ENCODE measurements at places on chromosomes 16 and 17.

GRCh38 chr16:89616623-89617022, 3.2 kb downstream of the DPEP1 start:
- DNase-seq: no peak

- DNase-seq: no peak
Measured at GRCh38 chr17:61908292-61909037, 19.3 kb downstream of the INTS2 start.

DNA sequence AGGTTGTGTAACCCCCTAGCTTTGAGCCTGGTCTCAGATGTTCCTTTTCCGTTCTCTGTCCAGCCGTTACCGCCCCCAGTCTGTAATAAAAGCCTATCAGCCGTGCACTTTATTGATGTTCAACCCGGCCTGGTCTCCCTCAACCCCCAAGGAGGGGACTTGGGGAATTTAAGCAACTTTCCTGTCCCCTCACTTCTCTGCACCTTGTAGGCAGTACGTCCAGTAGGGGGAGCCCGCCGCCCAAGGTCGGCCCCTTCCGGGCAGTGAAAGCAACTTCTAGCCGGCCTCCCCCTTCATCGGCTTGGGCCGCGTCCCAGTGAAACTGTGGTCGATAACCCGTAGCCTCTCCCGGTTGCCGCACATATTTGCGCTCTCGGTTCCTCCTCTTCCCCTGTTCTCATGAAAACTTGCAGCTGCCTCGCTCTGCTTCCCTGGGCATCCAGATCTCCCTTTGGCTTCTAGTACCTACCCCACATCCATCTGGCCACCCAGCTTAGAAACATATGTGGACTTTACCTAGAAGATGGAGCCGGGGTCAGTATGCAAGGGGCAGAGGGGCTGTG, 7.9 kb downstream of the PNPO start:
- peak; percentile 60 for DNase-seq

- no peak for DNase-seq
Measured at GRCh38 chr16:9885467-9885866, 296.8 kb downstream of the GRIN2A start.

DNA sequence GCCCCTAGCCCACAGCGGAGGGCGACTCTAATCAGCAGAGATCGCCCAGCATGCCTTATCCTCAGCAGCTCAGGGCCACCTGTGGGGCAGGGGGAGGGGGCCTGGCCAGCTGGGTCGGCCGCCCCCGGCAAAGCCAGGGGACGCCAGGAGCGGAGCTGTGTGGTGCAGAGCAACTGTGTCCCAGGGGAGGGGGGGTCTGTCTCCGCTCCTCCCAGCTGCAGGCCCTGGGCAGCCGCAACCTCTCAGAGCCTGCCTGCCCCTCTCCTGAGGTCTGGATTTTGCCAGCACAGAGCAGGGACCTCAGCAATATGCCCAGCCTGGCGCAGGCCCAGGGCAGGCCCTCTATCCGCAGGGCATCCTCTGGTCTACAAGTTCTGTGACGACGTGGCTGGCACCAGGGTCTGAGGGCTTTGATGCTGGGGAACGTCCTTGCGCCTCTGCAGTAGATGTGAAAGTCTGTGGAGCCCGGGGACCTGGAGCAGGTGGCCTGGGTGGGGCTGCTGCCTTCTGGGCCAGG, 36.5 kb upstream of the SLC38A10 start:
- no peak for DNase-seq

GRCh38 chr16:23391381-23392222, 61.4 kb downstream of the COG7 start:
- no peak for DNase-seq

GRCh38 chr17:79629548-79630049, 18.7 kb upstream of the RBFOX3 start:
- DNase-seq: no peak

DNA sequence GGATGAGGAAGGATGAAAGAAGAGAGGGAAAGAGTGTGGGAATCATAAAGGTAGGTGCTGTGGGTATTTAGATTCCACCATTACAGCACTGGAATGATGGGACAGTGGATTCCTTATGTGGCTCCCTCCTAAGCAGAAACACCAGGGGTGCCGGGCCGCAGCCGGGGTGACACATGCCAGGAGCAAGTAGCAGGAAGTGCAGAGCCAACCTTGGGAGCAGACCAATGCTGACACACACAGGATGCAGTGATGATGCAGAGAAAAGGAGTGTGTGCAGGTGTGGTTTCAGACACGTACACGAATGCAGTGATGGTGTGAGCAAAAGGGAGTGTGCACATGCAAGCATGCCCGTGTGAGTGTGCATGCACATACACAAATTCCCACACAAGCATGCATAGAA, 338.0 kb downstream of the SLC39A11 start:
- DNase-seq: no peak

GRCh38 chr17:45852535-45853297, 8.0 kb downstream of the SPPL2C start:
- DNase-seq: peak; percentile 55

DNA sequence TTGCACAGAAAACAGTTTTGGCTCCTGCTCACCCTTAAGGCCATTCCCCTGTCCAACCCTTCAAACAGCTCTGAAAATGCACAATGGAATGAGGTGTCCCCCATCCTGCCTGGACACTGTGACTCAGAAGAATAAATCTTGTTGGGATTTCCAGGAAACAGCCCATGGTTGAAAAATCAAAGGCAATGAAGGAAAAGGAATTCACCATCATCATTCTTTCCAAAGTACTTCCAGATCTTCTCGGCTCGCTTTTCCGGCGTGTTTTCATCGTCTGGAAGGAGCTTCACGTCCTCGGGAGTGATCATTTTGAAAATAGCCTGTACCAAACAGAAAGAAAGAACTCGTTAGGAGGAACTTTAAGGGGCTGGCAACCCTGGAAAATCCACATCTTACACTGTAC, 4.3 kb downstream of the RCVRN start:
- no peak for DNase-seq

DNA sequence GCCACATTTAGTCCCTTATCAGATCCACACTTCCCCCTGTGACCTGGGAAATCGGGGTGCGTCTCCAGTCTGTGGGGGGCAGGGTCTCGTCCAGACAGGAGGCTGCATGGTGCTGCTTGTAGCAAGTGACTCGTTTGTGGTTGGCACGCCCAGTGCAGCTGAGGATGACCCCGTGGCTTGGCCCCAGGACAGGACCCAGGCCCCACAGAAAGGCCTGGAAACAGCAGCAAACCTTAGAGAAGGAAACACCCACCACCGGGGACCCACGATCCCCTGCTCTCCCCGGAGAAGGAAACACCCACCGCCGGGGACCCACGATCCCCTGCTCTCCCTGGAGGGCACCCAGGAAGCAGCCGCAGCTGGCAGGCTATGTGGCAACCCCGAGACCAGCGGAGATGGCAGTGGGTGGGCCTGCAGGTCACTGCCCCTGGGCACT, 8.2 kb upstream of the C16orf95 start:
- DNase-seq: no peak

GRCh38 chr16:49494891-49495566, 121.4 kb downstream of the C16orf78 start:
- DNase-seq: no peak

DNA sequence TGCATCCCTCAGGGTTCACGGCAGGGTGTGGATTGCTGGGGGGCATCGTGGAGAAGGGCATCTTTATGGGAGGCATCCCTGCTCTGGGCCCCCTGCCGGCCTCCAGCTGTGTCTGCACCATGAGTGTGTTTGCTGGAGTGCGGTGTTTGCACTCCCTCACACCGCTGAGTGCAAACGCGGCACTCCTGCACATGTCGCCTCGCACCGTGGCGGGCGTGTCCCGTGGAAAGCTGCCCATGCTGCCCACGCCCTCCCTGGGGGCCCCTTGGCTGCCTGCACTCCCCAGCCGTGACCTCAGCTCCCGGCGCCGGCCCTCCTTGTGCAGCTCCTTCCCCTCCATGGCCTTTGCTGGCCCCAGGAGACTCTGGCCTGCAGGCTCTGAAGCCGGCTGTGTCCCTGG, 74.6 kb upstream of the ZNF750 start:
- peak; percentile 63 for DNase-seq

- no peak for DNase-seq
Measured at GRCh38 chr16:83785455-83785854, 22.3 kb upstream of the HSBP1 start.

DNA sequence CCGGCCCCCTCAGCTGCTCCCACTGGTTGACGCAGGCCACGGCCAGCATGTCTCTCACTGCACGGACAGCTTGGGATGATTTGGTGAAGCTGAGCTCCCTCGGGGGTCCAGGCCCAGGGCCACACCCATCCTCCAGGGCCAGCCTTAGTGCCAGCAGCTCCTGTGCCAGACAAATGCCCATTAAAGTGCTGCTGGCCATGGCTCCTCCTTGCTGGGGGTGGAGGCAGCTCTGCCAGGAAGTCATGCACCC, 2.5 kb downstream of the TRIM47 start:
- DNase-seq: no peak

GRCh38 chr17:76491271-76492122, 9.7 kb downstream of the RHBDF2 start:
- DNase-seq: no peak

DNA sequence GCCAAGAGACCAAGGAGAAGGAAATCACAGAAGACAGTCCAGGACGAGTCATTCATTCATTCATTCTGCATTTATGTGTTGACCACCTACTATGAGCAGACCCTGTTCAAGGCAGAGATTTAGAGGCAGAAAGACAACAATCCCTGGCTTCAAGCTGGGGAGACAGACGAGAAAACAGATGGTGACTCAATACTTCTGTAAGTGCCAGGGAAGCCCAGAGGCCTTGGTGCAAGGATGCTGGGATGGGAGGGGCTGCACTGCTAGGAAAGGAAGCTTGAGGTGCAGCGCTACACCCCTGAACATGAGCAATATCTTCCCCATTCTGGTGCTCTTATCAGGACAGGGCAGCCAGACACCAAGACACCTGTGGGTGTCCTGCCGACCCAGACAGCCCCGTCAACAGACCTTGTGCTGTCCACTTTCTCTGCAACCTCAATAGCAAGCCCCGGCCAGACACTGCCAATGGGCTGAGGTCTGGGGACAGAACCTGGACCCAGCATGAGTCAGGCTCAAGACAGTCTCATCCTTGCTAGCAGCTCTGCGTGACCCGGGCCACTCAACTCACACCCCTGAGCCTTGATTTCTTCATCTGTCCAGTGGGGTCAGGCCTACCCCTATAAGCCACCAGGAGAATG, 163.5 kb downstream of the COPRS start:
- DNase-seq: no peak

DNA sequence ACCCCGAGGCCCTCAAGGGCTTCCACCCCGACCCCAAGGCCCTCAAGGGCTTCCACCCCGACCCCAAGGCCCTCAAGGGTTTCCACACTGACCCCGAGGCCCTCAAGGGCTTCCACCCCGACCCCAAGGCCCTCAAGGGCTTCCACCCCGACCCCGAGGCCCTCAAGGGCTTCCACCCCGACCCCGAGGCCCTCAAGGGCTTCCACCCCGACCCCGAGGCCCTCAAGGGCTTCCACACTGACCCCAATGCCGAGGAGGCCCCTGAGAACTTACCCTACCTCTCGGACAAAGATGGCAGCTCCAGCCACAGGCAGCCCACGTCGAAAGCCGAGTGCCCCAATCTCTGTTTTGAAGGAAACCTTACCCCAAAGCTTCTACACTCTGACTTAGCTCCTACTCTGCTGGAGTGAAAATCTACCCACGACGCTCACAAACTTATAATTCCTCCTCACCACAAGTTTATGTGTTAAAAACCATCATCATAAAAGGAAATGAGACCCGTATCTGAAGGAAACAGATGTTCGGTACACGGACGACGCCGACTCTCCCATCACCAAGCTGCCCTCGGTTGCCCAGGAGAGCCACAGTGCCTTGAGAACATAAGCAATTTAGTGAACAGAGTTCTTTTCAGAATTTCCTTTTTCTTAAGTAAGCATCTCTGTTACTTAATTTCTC, 61.2 kb upstream of the RPH3AL start:
- DNase-seq: no peak

- no peak for DNase-seq
Measured at GRCh38 chr17:59901604-59902003, 8.7 kb downstream of the RPS6KB1 start.

DNA sequence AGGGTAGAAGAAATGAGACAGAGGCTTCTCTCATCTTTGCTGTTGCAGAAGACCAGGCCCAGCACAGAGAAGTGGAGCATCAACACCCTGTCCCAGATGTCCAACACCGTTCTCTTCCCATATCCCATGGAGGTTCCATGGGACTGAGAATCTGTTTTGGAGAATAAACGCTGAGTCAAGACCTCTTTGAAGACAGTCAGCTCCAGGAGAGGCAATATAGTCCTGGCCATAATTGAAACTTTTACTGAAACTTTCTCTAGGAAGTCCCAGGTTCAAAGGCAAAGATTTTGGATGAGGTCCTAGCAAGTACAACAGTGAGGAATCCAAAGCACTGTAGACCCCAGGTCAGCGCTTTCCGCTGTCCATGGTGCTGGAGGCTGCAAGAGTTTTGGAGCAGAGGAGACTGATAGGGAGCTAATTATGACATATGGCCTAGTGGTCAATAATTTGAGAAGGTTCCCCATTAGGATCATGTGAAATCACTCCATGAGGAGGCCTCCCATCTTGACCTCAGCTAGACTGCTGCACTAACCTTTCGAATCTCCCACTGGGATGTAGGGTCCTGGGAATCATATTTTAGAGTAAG, 36.0 kb downstream of the OSBPL7 start:
- DNase-seq: no peak

GRCh38 chr17:39410279-39410678, 8.9 kb upstream of the FBXL20 start:
- DNase-seq: no peak

DNA sequence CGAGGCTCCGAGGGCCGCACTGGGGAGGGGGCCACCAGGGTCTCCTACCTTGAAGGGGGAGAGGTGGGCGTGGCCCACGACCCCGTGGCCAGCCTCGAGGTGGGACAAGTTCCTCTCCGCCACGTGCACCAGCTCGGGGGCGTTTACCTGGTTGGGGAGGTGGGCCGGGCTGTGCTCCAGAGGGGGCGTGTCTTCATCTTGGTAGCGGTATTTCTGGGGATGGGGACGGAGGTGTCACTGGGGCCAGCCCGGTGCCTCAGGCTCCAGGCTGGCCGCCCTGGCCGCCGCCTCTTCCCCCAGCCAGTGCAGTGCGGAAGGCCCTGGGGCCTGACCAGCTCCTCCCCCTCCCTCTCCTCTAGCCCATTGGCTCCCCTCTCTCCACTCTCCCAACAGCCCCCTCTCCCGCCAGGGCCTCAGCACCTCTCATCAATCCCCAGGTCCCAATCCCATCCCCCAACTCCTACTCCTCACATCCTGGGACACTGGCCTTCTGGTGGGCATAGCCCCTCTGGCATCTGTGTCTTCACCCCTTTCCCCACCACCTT, 11.5 kb downstream of the DLG4 start:
- no peak for DNase-seq

DNA sequence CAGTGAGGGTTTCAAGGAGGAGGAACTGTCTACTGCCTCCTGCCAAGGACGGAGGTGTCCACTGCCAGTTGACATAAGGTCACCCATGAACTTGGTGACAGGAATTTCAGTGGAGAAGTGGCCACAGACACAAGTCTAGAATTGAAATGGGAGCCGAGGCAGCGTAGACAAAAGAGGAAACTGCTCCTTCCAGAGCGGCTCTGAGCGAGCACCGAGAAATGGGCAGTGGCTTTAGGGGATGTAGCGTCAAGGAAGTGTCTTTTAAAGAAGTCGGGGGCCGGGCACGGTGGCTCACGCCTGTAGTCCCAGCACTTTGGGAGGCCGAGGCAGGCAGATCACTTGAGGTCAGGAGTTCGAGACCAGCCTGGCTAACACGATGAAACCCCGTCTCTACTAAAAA, 3.1 kb upstream of the SERPINF1 start:
- DNase-seq: no peak
